ENCODE measurements at places on chromosomes 12 and 14.

DNA sequence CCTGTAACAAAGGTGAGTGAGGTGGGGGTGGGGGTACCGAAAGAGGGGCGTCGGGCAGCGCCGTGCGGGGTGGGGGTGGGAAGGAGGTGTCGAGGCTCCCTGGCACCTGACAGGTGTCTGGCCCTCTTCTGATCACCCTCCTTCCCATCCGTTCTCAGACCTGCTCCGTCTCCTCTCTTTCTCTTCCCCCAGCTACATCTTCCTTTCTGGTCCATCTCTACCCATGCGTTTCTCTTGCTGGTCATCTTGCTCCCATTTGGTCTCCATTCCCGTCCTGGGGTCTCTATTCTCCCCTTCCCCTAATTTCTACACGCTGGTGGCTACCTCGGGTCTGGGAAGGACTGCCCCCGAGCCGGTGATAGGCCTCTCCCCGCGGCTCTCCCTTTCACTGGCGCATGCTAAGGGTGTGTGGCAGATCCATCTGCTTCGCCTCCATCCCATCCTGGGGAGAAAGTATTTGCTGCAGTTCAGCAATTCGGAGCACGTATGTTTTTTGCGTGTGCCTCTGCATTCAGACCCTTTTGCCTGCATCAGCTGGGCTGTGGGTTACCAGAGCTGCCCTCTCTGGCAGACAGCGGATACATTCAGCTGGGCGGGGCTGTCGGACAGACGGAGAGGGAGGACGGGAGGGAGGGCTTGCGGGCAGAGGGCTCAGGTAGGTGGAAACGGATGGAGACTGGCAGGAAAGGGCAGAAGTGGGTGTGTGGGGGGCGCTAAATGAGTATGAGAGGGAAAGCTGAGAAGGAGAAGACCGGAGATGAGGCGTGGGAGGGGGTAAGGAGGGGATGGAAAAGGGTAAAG is 730 bp downstream of the CLSTN3 start:
- DNase-seq = no peak

- no peak for DNase-seq
Observed at GRCh38 chr12:57089271-57090245, 644 bp downstream of the NAB2 start.

DNA sequence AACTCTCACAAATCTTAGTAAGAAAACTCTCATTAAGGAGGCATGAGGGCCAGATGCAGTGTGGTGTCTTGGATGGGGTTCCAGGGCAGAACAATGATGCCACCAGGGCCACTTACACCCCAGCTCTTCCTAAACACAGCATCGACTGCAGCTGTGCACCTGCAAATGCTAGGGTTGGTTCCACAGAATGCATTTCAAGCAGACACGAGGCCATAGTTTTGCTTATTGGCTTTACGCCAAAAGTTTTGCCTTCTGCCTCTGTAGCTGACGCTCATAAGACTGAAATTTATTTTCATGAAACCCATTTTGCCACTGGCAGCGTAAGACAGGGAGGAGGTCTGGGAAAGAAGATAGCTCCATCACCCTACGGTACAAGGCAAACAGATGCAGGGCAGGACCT is 179.0 kb downstream of the RIMBP2 start:
- DNase-seq = no peak

DNA sequence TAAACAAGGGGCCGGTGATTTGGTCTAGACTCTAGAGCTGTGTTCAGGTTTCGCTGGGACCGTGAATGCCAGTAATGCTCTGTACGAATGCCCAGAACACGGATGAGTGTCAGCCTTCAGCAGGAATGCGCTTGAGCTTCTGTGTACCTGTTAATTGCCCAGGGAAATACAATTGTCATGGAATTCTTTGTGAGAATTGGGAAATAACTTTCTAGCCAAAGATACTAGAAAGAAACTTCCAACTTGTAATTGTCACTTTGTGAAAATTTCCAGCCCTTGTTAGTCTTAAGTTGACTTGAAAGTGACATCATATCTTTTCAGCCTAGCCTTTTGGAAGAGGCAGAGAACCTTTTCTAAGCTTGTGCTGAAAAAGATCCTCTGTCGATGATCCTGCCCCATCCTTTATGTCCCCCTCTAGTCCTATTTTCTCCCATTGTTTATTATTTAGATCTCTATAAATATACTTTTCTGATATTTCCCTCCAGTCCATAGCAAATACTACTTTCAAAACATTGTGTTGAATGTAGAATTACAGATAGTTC is 2.7 kb downstream of the CHST11 start:
- no peak for DNase-seq

DNA sequence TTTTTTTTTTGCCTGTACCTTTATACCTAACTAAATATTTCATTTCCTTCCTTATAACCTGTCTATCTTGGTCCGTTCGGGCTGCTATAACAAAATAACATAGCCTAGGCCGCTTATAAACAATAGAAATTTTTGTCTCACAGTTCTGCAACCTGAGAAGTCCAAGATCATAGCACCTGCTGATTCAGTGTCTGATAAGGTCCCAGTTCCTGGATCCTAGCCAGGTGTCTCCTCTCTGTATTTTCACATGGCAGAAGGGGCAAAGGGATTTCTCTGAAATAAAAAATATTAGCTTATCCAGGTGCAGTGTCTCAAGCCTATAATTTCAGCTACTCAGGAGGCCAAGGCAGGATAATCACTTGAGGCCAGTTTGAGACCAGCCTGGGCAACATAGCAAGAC is 1046.6 kb upstream of the USP15 start:
- DNase-seq = no peak

DNA sequence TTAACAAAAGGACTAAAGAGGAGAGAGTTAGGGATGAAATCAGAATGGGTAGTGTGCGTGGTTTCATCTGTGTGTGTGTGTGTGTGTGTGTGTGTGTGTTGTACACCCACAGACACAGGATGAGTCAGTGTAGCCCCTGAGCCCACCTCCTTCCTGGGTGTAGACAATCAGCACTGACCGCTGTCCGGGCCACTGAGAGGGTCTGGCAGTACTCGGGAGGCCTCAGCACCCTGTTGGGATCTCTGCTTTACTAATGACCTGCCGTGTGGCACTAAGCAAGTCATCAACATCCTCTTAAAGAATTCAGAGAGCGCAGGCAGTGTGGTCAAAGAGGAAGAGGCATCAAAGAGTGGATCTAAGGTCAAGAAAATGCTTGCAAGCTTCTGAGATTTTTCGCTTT is 112.6 kb downstream of the PRMT8 start:
- DNase-seq = no peak

DNA sequence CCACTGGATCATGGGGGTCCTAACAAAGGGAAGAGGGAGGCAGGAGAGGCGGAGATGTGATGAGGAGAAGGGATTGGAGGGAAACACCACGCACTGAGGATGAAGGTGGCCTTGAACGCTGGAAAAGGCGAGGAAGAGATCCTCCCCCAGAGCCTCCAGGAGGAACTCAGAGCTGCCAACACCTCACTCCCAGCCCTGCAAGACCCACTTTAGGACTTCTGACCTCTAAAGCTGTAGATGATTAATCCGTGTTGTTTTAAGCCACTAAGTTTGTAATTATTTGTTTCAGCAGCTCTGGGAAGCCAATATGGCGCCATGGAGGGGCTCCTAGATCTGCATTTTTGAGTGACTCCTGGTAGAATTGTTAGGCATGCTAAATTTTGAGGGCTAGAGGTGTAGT is 74.6 kb upstream of the CEP83 start:
- no peak for DNase-seq

GRCh38 chr12:124296295-124296915 is 1.5 kb downstream of the RFLNA start:
- no peak for DNase-seq

DNA sequence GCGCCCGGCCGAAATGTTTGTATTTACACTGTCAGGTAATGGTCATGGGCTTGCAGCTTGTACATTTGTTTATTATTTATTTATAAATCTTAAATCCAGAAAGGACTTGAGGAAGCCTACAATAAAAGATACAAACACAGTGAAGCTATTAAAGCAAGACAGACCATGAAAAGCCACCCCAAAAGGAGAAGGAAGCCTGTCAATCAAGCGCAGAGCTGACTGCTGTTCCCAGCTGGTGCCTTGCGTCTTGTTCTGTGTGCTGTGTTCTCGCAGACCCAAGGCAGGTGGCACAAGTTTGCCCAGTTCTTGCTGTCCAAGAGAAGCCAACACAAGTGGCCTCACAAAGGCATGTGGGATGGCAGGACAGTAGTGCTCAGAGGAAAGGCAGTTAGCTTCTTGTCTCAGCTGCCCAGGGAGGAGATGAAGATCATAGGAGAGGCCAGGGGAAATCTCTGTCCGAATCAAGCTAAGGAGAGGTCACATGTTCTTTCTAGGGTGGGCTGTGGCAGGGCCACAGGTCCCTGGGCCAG is 73.2 kb downstream of the SLC25A47 start:
- DNase-seq = no peak

- no peak for DNase-seq
Observed at GRCh38 chr12:52243856-52244614, 11.0 kb downstream of the KRT7 start.

DNA sequence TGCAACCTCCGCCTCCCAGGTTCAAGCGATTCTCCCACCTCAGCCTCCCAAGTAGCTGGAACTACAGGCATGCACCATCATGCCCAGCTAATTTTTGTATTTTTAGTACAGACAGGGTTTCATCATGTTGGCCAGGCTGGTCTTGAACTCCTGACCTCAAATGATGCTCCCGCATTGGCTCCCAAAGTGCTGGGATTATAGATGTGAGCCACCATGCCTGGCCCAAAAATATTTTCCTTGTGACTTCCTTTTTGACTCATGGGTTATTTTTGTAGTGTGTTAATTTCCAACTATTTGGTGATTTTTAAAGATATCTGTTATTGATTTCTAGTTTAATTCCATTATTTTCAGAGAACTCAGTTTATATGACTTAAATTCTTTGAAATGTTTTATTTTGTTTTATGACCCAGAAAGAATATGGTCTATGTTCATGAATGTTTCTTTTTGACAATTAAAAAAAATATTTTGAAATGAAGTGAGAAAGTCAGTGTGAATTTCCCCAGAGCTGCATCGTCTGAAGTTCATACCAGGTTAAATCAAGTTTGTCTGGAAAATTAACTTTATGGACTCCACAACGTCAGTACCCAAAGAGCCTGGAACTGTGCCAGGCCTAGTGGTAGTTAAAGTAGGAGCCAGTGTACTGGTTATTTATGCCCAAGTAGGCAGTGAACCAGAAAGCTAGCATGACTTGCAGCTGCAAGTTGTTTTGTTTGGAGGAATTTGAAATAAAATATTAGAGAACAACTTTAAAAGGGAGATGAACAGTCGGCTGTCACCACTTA is 2.8 kb upstream of the CDKL1 start:
- peak; percentile 69 for DNase-seq

DNA sequence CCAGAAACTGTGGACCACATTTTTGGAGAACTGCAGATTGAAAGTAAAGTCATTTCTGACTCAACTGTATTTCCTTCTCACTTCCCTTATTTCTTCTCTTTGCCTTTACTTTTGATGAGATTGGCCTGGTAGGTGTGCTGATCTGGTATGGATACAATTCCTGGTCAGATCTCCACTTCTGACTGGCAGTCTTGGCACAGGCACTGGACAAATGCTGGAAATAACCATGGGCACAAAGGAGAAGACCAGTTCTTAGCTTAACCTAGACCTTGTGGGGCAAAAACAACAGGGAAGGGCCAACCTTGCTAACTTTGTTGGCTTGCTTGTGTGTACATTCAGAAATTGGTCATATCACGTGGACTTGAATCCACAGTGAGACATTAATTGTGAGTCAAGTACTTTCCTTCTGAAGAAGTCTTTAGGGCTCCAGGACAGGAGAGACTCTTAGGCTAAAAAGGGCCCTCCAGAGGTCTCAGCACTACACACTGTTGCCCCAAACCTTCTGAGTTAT is 75.0 kb downstream of the DIP2B start:
- no peak for DNase-seq

DNA sequence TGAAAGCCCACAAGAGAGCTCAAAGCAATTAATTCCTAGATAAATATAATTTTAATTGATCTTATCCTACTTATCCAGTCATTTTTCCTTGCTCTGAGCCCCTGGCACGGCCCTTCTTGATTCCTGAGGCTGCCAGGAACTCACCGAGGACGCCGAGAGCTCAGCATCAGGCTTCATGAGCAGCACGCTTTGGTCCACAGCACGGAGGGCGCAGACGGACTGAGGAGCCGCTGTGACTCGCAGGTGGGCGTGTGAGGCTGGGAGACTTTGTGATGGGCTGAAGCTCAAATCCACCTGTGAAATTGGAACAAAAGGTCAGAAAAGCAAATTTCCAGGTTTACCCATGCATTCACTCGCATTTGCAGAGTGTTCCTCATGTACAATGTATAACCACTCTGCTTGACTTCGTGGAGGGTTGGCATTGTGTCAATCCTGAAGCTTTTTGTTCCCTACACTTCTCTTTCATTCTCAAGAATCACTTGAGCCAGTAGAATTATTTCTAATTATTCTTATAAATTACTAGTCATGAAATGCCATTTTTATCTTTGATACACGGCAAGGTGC is 17.2 kb downstream of the A2M start:
- no peak for DNase-seq

- DNase-seq = no peak
Observed at GRCh38 chr14:89503431-89503996, 86.5 kb upstream of the FOXN3 start.

- DNase-seq = no peak
Observed at GRCh38 chr12:123071099-123071800, 79.6 kb downstream of the PITPNM2 start.

GRCh38 chr14:38553586-38553985 is 297.7 kb upstream of the CLEC14A start:
- peak; percentile 38 for DNase-seq

- no peak for DNase-seq
Observed at GRCh38 chr12:75323663-75324062, 6.5 kb downstream of the CAPS2 start.

DNA sequence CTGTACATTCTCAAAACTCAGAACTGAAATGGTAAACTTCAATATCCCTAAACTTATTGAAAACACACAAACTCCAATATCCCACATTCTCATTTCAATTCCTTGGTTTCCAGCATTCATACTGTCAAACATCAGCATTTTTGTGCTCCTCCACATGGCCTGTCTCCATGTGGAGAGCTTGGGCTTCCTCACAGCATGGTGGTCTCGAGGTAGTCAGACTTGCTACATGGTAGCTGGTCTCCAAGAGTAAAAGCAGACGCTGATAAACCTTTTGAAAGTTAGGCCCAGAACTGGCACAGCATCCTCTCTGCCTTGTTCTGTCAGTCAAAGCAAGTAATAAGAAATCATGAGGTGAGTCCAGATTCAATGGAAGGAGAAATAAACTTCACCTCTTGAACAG is 70.5 kb downstream of the VCPKMT start:
- no peak for DNase-seq

- DNase-seq = no peak
Observed at GRCh38 chr12:24561411-24561871, 387.5 kb downstream of the BCAT1 start.

DNA sequence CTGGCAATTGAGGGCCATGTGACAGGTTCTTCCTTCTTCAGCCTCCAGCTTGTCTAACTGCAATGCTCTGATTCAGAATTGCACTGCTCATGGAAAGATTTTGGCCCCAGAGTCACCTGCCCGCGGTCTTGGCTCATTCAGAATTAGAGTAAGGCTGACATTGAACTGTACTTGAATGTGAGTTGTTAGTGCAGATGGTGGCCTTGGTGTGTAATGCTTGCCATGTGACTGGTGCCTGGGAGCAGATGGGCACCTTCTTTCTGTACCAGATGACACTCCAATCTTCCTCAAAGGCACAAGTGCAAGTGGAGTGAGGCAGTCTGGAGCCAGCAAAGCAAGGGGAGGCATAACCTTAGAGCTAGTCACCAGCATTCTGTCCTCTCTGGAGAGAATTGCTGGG is 36.5 kb upstream of the ANO4 start:
- no peak for DNase-seq
